AG09309 (cell line): ENCODE measurements at places on chromosomes 1 and 21.

- DNase-seq: no peak
These were observed 112.7 kb upstream of the COA6 start for GRCh38 chr1:234260578-234260977.

- DNase-seq: no peak
These were observed 73.0 kb downstream of the GNG12 start for GRCh38 chr1:67760030-67760821.

DNA sequence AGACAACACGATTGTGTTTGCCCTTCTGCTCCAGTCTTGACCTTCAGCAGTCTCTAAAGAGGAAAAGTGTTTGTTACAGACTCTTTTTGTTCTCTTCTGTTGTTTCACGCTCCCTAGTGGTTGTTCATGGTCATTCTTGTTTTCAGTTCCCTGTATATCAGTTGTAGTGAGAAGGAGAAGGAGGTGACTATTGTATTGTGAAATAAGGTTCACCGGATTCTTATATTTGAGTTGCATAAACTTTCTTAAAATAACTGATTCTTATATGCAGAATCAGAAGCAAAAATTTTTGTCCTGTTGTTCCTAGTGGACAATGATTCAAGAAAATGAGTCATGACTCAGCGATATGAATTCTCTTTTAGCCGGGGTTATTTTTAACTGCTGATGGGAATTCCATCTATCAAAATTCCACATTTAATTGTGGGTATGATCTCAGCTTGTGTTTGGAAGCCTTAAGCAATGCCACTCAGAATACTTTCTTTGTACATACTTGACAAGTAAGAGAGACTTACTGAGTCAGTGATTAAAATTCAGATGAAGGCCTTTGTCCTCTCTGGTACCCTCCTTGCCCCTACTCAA, 152.2 kb downstream of the CLEC20A start:
- peak; percentile 94 for DNase-seq

GRCh38 chr1:58166417-58166816, 380.1 kb downstream of the OMA1 start:
- no peak for DNase-seq

GRCh38 chr1:42737257-42737656, 2.8 kb downstream of the CLDN19 start:
- no peak for DNase-seq

GRCh38 chr1:1304331-1305299, 3.1 kb downstream of the ACAP3 start:
- DNase-seq: peak; percentile 31

DNA sequence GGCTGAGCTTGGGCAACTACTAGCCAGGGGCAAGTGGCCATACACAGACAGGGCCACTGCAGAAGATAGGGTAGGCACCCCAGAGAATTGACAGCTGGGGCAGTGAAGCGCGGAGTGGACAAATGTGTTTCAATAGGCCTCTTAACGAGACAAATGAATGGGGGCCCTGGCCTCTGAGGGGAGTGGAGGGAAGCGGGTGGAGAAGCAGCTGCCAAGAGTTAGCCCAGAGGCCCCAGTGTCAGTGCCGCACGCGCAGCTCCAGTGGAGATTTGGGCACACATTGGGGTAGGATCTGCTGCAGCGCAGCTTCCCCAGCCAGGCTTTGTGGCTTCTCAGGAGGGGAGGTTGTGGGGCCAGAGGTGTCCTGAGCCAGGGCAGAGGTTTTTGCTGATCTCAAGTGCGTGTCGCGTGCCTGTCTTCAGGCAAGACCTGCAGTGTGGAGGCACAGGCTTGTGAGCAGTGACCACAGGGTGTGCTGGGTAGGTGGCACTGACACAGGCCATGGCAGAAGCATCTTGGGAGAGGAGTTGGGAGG, 16.9 kb downstream of the PTPRF start:
- DNase-seq: no peak

DNA sequence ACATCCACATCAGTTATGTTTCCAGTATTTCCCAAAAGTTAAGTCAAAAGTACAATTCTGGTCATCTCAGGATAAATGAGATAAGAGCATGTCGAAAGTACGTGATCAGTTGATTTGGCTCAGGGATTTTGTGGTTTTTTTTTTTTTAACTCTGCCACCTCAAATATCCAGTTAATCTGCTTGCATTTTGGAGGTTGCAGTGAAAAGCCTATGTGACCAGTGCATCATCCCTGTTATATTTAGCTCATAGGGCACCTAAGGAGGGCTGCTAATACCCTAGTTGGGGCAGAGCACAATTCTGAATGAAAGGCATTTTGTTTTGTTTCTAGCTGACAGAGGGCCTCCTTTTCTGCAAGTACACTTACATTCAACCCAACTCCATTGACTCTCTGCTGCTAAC, 31.7 kb upstream of the RGS16 start:
- DNase-seq: no peak

DNA sequence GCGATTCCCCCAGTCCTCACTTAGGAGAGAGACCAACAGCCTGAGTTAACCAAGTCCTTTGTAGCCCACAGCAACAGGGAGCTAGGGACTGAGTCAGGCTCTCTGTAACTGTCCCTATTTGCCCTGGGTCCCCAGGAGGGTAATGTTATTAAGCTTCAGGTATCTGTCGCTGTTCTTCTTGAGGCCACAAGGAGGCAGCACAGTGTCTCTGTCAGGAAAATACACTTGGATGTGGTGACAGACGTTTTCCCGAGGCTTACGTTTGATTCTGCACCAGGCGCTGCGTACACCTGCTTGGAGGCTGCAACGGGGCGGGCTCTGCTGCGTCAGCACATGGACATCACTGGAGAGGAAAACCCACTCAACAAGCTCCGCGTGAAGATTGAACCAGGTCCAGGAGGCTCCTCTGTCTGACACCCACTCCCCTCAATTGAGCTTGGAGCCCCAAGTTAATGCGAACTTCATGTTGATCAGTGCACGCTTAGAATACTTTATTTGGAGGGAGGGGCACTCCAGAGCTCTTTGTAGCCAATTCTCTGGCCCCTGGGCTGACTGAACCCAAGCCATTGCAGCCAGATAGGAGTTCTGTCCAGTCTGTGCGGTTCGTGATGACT, 10.7 kb upstream of the ELF3 start:
- no peak for DNase-seq

DNA sequence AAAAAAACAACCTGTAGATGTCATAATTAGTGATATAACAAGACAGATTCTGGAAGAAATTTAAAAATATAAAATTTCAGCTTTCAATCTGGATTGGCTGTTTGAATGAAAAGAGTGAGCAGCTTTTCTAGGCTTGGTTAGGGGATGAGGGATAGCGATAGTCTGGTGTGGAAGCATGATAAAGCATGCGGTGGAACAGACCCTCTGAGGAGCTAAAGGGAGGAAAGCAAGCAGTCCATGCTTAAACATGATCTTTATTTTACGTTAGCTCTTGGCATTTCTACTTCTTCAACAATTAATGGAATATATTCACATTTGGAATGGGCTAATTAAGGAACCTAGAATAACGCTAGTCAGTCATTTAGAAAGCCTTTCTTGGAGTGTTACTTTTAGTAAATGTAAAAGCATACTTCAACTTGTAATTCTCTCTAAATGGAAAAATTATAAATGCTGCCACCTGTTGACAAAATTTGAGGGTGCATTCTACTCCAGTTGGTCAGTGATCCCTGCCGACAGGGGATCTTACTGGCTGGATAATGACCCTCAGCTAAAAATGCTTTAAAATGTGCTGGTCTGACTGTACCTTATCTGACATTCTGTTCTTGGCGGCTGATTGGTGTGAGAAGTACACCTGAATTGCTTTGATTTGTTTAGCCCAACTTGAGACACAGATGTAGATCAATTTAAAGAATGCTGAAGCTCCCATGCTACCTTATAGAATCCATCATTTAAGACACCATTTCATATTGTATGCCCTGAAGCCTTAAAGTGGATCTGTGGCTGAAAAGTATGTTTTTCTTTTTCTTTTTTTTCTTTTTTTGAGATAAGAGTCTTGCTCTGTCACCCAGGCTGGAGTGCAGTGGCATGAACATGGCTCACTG, 61.2 kb downstream of the AK4 start:
- no peak for DNase-seq

DNA sequence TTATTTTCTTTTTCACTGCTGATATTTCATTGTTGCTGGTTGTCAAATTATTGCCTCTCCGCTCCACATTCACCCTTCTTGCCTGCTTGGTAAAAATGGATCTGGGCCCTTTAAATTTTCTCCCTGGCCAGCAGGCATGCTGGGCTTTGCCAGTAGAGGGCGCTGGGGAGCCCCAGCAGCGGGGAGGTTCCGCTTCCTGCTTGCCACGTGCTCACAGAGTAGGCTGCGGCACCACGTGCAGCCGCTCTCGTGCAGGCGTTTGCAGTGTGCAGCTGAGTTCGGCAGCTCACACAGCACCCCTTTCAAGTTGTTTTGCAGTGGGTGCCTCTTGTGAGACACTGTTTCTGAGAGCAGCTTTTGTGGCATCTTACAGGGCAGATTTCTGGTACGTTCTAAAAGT, at the start of gene ACTL8:
Gene ACTL8 (plus strand): TSS at position 214 of the 400 bp plus-strand sequence. CDS start 67,676 bp downstream, outside the sequence.
- no peak for DNase-seq

DNA sequence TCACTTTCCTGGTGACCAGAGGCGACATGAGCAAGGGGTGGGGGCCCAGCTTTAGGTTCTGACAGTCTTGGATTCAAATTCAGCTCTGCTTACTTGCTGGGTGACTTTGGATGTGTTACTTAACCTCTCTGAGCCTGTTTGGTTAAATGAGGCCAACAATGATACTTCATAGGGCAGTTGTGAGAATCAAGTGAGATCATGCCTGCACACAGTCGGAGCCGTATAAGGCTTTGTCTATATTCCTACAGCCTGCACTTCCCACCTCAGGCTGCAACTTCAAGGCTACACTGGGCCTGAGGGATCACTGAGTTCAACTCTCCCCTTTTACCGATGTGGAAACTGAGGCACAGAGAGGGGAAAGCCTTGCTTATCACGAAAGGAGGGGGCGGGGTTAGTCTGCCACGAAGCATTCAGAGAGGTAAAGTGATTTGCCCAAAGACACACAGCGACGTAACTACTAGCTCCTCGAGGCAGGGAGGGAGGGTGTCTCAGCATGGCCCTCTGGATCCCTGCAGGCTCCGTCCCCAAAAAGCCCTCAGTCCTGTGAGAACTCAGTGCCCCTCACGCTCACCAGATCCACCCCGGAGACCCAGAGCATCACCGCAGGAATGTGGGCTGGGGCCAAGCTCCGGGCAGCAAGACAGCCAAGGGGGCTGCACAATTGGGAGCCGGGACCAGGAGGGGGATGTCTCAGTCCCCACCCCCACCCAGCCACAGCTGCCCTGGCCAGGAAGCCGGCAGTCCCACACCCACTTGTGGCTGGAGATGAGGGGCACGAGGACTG, 25.0 kb downstream of the SDC3 start:
- DNase-seq: no peak

DNA sequence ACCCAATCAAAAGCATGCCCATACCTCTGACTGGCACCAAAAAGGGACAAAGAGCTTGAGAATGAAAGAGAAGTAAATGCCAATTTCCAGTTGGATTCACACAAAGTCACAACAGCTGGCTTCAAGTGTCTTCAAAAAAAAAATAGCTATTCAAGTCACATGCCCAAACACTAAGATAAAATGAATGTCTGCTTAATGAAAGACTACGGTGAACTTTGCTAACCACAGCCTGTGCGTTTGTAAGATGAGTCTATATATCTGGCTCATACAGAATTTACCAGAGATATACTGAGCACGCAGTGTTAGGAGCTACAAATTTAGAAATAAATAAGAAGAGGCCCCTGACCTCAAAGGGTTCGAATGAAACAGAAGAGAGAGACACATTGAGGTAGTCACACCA, 73.2 kb downstream of the DAB1 start:
- DNase-seq: no peak

DNA sequence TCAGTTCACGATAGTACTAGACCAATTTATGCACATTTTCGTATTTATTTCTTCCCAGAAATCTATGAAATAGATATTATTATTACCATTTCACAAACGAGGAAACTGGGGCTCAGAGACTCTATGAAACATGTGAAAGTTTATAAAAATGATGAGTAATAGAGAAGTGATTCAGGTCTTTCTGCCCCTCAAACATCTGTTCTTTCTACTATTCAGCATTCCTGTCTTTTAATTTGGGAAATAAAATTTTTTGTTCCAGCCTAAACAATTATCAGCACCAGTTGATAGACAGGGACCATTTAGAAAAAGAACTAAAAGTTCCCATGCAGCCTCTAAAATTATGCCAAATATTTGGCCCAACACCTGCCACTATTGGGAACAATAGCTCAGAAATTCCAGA, 585.1 kb downstream of the PTPRC start:
- DNase-seq: no peak

GRCh38 chr1:37038227-37039093, 4.1 kb upstream of the GRIK3 start:
- DNase-seq: no peak

DNA sequence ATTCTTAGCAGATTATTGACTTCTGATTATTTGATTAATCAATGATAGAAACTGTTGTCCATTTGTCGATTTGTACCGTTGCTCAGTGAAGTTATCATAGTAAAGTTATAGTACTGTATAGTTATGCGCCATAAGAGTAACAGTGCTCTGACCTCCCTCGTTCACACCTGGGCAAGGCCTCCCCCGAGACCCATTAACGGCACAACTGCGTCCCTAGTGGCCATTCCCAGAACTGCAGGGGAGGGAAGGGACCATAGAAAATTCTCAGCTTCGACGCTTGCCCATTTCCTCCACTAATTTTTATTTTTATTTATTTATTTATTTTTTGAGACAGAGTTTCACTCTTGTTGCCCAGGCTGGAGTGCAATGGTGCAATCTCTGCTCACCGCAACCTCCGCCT, 334.4 kb downstream of the DSCAM start:
- DNase-seq: no peak

DNA sequence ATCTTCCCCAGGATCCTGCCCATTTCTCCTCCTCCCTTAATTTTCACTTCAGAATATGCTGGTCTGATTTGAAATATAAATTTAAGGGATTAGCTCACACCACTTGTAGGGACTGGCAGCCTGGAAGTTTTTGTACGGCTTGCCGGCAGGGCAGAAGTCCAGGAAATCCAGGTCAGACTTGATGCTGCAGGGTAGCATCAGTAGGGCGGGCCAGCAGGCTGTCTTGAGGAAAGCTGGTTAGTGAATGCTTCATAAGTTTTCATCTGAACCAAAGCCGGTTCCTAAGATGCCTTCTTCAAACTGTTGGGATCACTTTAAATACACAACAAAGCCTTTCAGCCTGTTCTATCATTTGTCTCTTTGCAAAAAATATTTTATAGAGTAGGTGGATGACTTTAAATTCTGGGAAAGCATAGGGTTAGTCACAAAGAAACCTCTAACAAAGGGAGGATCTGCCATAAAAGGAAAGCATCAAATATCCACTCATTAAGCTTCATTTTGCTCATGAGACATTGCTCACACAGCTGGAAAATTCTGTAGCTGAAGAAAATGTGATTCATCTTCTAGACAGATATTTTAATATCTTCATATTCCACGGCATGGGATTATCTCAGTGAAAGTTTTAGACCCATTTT, 90.7 kb upstream of the GFI1 start:
- peak; percentile 18 for DNase-seq
